ENCODE measurements at places on chromosomes 2 and 18.

DNA sequence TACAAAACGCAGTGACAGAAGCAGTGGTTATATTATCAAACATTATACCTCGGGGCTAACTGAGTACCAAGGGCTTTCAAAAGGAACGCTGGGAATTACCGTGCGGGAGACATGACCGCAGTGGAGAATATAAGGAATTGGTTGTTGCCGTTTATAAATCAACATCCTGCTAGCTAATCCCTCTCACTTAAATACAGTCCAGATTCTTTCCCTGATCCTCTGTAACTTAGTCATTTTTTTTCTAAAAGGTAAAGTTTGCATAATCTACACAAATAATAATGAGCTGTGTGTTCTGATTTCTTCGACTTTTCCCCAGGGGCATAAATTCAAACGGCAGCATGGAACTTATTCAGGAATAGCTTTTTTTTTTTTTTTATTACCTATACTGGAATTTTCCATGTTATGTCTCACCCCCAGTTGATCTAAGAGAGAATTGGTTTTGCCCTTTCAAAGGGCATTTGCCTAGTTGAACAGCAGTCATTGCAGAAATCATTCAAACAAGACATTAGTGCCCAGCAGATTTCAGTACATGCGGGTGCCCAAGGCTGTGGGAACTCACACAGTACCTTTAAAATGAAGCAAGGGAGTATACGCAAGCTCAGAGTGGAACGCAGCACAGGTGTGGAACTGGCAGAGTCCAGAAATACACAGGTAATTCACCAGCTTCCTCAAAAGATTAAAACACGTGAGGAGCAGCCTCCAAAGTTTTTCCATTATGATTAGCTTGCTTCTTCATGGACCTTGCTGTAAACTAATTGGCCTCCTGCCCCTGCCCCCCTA is 63.9 kb downstream of the SMIM21 start:
- DNase-seq = no peak

DNA sequence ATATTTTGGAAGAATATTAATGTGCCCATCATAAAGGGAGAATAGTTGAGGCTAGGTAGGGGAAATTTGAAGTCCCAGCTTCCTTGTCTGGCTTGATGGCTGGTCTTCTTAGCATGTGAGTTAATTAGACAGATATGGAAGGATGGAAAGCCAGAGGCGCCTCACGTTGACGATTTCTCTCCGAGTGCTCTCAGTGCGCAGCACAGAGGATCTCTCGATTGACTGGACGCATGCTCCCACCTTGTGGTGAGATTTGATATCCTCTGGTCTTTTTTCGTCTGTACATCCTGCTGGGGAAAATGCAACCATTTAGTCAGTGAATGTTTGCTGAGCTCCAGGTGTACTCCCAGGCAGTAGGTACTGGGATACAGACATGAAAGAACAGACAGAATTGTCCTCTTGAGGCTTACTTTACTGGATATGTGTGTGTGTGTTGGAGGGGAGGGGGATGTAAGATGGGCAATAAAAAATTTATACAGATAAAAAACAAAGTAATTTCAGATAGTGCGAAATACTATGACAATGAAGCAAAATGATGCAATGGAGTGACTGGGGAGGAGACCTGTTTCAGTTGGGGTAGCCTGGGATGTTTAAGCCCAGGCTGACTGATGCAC is 66.9 kb upstream of the ZNG1B start:
- DNase-seq = peak; percentile 58

DNA sequence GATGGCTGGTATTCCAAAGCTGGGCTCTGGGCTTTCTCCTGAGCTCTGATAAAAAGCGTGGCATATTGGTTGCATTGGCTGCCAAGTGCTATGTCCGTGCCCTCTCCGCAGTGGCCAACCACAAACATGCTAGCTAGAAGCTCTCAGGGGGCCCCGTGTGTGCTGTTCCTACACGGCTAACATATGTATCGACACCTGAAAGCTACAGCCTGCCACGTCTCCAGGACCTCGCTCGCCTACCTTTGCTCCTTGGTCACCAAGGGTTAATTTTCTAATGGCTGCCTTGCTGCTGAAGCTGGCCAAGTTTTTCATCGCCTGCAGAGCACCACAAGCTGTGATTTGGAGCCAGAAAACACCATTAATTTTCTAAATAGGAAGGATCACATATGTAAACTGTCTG is 888.4 kb downstream of the BCL11A start:
- DNase-seq = no peak

DNA sequence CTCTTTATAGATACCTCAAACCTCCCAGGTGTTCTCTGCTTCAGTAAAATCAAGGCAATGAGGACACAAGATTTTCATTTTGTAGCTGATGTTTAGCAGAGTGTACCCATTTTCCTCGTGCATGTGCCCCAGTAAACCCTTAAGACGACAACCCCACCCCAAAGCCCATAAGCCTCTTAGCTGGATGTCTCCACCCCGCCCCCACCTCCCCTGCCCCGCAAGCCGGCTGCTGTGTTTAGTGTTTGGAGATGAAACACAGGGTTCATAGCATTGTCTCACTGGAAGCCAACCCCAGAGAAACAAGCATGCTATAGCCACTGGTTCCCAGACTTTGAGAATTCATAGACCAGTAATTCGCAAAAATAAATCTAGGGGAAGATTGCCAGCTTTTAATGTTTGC is 5.8 kb upstream of the SAG start:
- DNase-seq = no peak

- DNase-seq = no peak
These were observed 78.2 kb downstream of the CELF4 start for GRCh38 chr18:37487400-37487867.

- DNase-seq = no peak
These were observed 424.9 kb downstream of the PID1 start for GRCh38 chr2:228846161-228846560.

DNA sequence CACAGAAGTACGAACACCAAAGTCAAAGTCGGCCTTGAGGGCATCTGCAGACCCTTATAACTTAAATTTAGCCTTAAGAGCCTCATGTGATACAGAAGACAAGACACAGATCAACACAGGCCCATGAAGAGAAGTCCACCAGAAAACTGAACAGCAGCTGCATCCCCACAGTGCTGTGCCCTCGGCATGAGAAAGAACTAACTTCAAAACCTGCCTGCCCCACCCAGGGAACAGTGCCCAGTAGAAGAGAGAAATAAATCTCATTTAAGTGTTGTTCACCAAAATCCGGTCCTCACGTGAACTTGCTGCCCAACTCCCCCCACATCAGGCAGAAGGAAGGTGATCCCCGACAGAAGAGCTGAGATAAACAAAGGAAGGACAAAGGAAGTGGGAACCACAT is 73.7 kb downstream of the PXDN start:
- no peak for DNase-seq

DNA sequence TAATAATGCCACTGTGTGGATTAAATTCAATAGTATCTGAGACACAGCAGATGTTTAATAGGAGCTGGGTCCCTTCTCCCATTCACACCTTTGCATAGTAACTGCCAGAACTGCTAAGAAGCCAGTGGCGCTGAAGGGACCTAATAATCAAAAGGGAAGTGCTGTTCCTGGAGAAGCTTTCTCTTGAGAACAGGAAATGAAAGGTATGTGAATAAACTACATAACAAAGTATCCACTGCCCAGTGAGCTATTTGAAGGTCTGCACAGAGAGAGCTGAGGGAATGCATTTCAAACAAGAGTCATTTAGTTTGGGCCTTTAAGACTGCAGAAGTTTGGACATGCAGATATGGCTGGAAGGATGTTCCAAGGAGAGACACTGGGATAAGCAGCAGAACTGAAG is 56.1 kb upstream of the KIDINS220 start:
- no peak for DNase-seq

- DNase-seq = no peak
These were observed 7.1 kb downstream of the CASP8 start for GRCh38 chr2:201267278-201268030.

- no peak for DNase-seq
These were observed 531.9 kb downstream of the PARD3B start for GRCh38 chr2:205077159-205077558.

GRCh38 chr2:178315488-178315948 is 121.2 kb downstream of the OSBPL6 start:
- no peak for DNase-seq

GRCh38 chr2:242051463-242051862 is 181.9 kb downstream of the RTP5 start:
- DNase-seq = no peak
